ENCODE measurements at places on chromosomes 1 and 21.

- DNase-seq: no peak
These were observed 50.3 kb downstream of the GPR161 start for GRCh38 chr1:168086438-168086837.

- no peak for DNase-seq
These were observed 129.6 kb downstream of the RYR2 start for GRCh38 chr1:237171454-237172117.

GRCh38 chr1:54499360-54500106 lies 48.5 kb upstream of the ACOT11 start:
- peak; percentile 51 for DNase-seq

GRCh38 chr1:101059945-101060542 lies 34.5 kb upstream of the DPH5 start:
- DNase-seq: no peak

DNA sequence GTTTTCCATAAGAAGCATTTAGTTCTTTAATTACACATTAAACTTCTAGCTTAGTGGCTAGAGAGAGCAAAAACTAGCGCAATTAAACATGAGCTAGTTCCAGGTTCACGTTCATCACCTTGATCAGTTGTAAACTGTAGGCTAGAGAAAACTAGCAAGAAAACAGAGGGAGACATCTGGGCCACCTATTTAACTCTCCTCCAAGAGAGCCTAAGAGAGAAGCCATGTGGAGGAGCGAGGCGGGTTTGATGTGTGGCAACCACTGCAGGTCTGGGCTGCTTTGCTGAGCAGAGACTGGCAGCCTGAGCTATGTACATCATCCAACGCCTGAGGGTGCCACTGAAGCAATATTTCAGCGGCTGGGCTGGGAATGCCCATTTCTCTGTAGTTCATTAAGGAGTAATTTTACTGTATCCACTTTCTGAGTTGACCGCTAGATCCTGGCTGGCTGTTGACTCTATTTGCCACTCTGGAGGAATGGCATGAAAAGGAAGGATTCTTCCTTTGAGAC lies 252.9 kb downstream of the DYRK1A start:
- DNase-seq: no peak

GRCh38 chr1:244451539-244451950 lies at the start of gene ADSS2:
TSS of gene ADSS2 (minus strand) at chr1:244451909. CDS start at chr1:244451817, 92 bp downstream.
- no peak for DNase-seq

DNA sequence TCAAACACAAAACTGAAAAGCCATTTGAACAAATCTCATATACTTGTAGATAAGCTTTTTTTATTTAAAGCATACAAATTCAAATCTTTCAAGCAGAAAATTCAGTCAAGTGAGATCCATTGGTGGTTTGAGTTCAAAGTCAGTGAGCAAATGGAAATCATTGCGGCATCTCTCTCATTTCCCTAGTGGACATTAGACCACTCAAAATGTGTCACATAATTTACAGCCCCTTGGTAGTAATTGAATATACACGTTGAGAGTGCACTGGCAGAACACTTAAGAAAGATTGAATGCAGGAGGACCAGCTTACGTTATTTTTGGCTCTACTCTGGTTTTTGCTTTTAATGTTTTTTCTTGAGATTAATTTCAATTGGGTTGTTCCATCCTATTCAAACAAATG lies 633.7 kb downstream of the USP25 start:
- no peak for DNase-seq

GRCh38 chr1:243883551-243883950 lies 33.5 kb upstream of the AKT3 start:
- DNase-seq: no peak

DNA sequence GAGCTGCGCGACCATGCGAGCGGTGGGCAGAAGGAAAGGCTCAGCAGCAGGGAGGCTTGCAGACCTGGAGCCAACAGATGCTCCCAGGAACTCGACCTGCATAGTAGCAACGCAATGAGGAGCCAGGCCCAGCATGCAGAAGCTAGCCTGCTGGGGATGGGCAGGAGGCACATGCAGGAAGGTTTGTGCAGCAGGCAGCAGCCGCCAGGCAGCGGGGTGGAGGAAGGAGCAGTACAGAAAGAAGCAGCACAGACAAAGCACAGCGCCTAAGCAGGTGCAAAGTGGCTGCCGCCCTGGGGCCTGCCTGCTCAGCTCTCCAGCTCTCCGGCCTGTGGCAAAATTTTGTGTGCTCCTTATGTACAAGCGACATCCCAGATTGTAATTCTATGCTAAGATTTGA lies 213.5 kb upstream of the MAP1LC3C start:
- DNase-seq: no peak

GRCh38 chr1:187110351-187110750 lies 281.6 kb downstream of the PLA2G4A start:
- DNase-seq: no peak

GRCh38 chr1:3654549-3655281 lies 2.4 kb downstream of the TP73 start:
- no peak for DNase-seq

DNA sequence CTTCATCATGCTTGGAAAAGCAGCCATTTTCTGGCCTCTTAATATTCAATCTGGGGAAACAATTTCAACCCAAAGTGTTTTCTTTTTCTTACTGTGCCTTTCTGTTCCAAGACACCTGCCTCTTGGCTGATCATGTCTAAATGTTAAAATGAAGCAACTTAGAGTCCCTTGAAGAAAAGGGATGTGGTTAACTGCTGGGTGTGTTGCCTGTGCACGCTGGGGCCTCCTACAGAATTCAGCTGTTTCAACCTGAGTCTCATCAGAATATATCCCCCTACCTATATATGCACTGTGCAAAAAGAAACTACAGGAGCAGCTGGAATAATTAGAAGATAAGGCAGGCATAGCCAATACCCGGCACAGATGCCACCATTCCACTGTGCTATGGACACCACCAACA lies 222.0 kb downstream of the OMA1 start:
- DNase-seq: no peak

GRCh38 chr1:79262745-79263258 lies 256.3 kb upstream of the ADGRL4 start:
- DNase-seq: no peak

DNA sequence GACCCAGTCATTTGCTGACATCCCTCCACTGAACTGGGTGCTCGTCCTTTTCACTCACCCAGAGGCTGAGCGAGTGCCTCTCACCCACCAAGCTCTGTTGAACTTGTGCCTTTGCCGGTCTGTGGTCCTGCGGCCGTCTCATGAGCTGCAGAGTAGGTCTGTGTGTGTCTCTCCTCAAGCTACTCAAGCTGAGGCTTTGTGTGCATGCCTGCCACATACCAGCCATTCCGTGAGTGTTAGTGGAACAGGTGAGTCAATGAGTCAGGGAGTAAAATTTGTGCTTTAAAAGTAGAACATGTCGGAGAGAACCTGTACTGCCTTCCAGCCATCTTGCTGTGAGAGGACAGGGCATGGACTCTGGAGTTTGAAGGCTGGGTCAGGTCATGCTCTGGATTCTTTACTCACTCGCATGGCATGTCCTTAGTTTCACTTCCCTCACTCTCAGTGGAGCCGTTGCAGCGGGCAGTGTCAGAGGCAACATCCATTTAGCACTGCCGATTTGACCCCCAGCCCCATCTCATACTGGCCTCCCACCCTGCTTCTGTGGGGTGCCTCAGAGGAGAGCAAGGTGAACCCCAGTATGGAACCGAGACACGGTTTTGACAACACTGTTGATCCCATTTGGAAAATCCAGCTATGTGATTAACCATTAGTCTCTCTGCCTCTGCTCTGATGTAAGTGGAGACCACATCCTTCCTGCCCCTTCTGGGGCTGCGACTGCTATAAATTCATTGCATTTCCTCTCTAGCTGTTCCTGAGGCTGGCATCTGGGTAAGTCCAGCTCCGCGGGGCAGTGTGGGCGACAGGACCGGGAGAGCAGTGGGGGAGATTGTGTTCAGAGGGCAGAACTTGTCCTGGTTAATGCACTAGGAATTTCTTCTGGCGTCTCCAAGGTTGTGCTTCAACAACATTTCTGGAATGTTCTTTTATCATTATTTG lies at the start of gene NLRP3:
NLRP3 (plus strand) TSS at position 751 of the 939 bp plus-strand sequence. CDS start 2,628 bp downstream, outside the sequence.
- DNase-seq: peak; percentile 72

DNA sequence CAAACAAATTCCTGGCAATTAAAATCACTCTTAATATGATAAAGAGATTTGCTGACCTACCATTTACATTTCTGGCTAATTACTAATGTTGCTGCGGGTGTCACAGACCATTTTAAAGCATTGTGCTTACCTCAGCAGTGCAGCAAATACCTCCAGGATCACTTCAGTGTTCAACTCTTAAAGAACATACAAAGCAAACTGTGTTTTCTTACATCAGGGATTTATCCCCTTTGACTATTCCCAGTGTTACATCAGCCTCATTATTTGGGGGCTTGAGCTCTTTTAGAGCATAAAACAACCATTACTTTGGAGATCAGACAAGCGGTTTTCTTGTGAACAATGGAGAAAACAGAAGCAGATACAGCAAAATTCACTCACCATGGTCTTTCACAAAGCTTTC lies 185.4 kb downstream of the LYPLAL1 start:
- DNase-seq: no peak

- no peak for DNase-seq
These were observed 14.3 kb upstream of the FAM131C start for GRCh38 chr1:16087733-16088132.

DNA sequence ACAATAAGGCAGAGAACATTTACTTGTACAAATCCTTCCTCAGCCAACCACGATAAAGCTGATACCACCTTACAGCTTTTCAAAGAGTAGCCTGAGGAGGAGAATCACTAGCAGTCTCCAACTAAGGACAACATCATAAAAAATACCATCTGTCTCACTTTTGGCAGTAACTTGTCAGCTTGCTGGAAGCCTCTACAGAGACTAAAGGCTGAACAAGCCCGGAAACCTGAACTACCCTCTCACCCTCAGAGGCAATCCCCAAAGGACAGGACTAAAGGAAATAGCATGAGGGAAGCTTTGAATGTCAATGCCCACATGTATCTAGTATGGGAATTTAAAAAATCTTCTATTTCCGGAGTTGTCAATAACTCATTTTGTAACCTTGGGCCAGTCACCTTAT lies 10.6 kb downstream of the SRSF4 start:
- DNase-seq: no peak

- no peak for DNase-seq
These were observed 5.4 kb downstream of the CDKN2C start for GRCh38 chr1:50975436-50975835.

GRCh38 chr1:93578433-93578830 lies 103.2 kb downstream of the BCAR3 start:
- no peak for DNase-seq

GRCh38 chr1:240210026-240210425 lies 118.3 kb downstream of the FMN2 start:
- no peak for DNase-seq

DNA sequence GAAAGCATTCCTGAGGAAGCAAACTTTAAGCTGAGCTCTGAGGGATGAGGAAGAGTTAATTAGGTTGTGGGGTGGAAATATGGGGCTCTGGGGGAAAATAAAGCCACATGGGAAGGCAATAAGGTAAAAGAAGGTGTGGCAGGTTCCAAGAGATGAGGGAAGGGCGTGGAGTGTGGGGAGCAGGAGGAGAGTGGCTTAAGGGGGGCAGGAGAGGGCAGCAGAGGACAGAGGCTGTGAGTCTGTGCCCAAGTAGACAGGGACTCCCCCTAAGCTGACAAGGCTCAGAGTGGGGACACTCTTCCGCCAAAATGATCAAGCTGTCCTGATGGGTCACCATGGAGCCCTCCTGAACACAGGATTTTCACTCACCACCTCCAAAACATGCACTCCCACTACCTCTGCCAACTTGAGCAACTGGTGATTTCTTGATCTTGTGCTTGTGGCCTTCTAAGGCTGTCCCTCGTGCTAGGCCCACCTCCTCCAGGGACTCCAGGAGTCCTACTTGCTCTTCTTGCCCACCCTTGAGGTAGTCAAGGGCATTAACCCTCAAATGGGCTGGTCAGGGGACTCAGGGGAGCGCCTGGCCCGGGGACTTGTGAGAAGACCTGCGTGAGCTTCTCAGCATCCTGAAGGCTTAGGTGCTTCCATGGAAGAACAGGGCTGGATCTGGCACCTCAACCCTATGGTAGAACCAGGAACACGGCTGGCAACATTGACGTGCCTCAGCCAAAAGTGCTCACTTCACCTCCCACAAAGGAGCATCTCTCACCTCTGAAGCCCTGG lies 23.4 kb downstream of the DMAP1 start:
- no peak for DNase-seq

DNA sequence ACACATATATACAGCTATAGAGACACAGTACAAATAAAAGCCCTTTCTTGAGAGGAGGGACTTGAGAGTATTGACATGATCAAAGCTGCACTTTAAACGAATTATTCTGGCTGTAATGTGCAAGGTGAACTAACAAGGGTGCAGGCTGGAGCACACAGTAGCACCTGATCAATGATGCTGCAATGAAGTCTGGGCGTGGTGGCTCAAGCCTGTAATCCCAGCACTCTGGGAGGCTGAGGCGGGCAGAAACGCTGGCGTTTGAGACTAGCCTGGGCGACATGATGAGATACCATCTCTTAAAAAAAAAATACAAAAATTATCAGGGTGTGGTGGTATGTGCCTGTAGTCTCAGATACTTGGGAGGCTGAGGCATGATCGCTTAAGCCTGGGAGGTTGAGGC lies 14.1 kb upstream of the CTH start:
- no peak for DNase-seq

DNA sequence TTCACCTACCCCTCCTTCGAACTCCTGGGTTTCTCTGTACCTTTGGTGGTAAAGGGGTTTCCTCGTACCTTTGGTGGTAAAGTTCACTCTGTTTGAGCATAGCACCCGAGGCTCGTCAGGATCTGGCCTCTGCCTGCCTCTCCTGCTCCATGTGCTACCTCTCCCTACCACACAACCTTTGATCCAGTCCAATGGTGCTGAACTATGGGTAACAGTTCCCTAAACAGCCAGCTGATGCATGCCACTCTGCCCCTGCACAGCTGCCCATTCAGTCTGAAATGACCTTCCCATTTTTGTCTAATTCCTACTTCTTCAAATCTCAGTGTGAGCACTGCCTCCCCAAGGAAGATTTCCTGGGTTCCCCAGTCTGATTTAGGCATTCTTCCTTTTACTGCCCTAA lies 14.0 kb downstream of the OVAAL start:
- DNase-seq: no peak

DNA sequence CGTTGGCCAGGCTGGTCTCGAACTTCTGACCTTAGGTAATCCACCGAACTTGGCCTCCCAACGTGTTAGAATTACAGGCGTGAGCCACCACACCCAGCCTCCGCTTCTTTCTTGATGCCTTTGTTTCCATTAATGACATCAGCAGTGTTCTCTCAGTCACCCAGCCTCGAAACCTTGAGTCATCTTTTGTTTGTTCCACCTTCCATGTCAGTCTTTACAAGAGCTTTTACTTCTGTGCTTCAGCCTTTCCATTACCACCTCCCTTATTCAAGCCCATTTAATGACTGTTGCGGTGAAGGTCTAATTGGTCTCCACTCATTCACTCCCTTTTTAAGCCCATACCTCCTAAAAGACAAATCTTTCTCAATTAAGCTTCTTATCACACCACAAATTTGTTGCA lies 146.6 kb upstream of the ADGRL2 start:
- no peak for DNase-seq

DNA sequence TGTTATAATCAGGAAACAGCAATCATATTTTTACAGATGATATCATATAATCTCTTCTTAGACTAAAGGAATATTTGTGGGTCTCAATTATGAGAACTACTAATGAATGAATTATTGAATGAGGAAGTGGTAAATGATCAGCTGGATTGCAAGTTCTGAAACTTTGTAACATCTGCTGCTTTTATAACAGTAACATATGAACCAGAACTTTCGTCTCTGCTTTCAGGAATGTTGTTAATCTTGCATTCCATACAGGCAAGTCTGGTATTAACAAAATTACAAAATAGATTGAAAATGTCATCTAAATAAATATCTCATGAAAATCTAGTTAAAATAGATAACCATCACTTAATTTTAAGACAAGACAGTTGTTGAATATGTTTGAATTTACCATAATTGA lies 110.5 kb upstream of the COL11A1 start:
- no peak for DNase-seq

- DNase-seq: no peak
These were observed 10.0 kb downstream of the NCSTN start for GRCh38 chr1:160353223-160353622.
